ENCODE measurements at places on chromosomes 11 and 22.

DNA sequence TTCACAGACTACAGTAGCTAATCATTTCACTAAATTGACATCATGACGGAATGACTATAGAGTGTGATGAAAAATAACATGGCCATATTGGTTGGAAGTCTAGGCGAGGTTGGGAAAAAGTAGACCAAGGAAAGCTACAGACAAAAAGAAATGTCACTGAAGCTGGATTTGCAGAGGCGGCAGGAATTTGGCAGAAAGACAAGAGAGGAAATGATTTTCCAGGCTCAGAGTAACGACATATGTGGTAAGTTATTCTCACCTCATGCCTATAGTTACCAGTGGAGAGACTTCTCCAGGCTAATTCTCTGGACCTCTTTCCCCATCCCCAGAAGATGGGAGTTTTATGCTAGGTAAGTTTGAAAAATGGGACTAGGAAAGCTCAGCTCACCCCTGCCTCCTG, 1005.8 kb upstream of the CCDC90B start:
- no peak for DNase-seq

- DNase-seq: no peak
Measured at GRCh38 chr11:68064926-68065325, 26.1 kb downstream of the TCIRG1 start.

DNA sequence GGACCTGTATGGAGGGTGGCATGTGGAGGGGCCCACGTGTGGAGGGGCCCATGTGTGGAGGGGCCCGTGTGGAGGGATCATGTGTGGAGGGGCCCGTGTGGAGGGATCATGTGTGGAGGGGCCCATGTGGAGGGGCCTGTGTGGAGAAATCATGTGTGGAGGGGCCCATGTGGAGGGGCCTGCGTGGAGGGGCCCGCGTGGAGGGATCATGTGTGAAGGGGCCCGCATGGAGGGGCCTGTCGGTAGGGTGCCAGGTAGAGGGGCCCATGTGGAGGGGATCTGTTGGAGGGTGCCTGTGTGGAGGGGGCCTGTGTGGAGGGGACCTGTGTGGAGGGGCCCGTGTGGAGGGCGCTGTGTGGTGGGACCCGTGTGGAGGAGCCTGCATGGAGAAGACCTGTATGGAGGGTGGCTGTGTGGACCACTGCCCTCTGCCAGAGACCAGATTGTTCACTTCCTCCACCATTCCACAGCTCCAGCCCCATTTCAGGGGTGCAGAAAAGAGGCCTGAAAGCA, 47.0 kb downstream of the IGLL5 start:
- no peak for DNase-seq

GRCh38 chr11:113308601-113309000, 5.8 kb upstream of the TTC12 start:
- no peak for DNase-seq

GRCh38 chr22:49497266-49497665, 330.4 kb downstream of the BRD1 start:
- peak; percentile 64 for DNase-seq

DNA sequence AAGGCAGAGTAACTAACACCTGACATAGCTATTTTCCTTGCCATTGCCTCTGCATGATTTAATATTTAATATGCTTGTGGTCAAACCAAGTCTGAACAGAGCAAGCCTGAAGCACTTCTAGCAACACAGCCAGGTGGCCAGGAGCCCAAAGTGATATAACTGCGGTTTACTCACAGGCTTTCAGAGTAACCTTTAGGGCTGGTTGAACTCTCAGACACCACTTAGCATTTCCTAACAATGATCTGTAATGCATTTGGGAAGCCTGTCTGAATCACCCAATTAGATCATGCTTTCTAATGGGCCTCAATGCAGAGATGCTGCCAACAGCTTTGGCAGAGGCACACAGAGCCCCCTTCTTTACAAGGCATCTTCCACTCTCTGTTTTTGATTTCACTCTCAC, 96.1 kb downstream of the FDX1 start:
- no peak for DNase-seq

GRCh38 chr11:96798445-96798844, 408.6 kb downstream of the JRKL start:
- no peak for DNase-seq

DNA sequence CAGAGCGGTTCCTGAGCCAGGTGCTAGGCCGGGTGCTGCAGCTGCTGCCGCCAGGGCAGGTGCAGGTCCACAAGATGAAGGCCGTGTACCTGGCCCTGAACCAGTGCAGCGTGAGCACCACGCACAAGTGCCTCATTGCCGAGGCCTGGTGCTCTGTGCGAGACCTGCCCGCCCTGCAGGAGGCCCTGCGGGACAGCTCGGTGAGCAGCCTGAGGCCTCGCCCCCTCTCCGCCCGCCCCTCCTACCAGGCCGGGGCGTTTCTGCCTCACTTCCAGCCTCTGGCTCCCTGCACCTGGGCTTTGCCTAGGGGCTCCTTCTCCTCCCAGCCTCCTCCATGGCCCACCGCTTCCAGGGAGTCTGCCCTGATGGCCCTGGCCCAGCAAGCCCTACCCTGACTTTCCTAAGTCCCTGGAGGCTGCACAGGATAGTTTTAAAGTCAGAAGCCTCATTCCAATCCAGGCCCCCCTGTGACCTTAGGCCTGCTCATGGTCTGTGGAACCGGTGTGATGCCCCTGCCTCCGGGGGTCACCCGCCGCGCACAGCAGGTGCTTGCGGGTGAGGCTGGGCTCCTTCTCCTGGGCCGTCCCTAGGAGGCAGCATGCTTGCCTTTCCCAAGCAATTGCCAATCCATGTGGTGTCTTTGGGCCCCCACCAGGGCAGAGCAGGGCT, 5.5 kb downstream of the TCIRG1 start:
- DNase-seq: no peak

DNA sequence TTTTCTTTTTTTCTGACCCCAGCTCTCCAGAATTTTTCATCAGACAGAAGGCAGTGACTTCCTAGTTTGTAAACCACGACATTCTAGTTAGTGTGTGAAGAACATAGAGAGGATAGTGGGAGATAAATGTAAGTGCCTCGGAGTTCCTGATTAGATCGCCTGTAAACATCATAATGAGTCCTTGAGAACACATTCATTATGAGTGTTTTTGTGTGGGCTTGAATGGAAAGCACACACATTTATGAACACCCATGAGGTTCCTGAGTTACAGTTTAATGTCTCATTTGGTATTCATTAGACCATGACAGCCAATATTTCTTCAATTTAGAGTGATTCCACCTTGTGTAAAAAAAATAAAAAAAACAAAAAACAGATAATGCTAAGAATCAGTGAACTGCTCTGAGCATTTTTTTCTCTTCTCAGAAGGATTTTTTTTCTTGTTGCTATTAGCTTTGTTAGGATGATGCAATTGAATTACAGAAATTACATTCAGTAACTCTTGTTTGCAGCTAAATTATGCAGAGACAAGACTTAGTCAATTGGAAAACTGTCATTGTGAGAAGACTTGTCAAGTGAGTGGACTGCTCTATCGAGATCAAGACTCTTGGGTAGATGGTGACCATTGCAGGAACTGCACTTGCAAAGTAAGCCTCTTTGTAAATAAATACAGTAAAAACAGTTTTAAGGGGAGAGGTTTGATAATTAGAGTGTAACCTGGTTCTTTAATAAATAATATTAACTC, 257.6 kb downstream of the NELL1 start:
- no peak for DNase-seq

- DNase-seq: peak; percentile 35
Measured at GRCh38 chr22:25048659-25049647, 96.4 kb downstream of the KIAA1671 start.

GRCh38 chr11:118156531-118157185, 4.0 kb upstream of the SCN4B start:
- DNase-seq: no peak

GRCh38 chr11:45267052-45267451, 19.1 kb downstream of the SYT13 start:
- peak; percentile 13 for DNase-seq

DNA sequence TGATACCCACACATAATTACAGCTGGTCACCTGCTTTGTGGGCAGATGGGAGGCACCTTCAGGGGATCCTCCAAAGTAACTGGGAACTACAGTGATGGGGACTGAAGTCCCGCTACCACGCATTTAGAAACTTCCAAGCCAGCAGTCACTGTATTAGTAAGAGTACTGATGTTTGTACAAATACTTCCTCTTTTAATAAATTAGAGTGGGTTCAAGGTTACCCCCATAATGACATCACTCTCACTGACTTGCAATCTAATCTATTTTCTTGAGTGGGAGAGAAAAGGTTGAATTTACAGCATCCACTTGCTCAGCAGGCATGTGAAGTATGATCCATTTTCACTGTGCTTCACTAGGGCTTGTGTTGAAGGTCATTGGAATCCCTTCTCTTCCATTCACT, 72.1 kb upstream of the TIMP3 start:
- no peak for DNase-seq

DNA sequence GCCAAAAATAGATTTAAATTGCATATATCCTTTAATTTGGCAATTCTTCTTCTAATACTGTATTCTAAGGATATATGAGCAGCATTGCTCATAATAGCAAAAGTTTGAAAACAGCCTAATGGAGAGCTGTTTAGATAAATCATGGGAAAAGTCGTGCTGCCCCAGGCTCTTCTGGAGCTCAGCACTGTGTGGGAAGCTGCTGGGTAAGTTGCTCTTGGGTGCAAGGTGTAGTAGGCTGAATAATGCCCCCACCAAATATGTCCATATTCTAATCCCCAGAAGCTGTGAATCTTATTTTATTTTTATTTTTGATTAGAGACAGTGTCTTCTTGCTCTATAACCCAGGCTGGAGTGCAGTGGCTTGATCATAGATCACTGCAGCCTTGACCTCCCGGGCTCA, 34.9 kb upstream of the WEE1 start:
- DNase-seq: no peak
